WTC11 (cell line): ENCODE measurements at places on chromosomes 5 and 9.
A peak's percentile ranks its signal among the peaks of the same experiment; 100 is the strongest.

GRCh38 chr9:20642045-20642444 is 19.7 kb upstream of the MLLT3 start:
- DNase-seq, result no peak

DNA sequence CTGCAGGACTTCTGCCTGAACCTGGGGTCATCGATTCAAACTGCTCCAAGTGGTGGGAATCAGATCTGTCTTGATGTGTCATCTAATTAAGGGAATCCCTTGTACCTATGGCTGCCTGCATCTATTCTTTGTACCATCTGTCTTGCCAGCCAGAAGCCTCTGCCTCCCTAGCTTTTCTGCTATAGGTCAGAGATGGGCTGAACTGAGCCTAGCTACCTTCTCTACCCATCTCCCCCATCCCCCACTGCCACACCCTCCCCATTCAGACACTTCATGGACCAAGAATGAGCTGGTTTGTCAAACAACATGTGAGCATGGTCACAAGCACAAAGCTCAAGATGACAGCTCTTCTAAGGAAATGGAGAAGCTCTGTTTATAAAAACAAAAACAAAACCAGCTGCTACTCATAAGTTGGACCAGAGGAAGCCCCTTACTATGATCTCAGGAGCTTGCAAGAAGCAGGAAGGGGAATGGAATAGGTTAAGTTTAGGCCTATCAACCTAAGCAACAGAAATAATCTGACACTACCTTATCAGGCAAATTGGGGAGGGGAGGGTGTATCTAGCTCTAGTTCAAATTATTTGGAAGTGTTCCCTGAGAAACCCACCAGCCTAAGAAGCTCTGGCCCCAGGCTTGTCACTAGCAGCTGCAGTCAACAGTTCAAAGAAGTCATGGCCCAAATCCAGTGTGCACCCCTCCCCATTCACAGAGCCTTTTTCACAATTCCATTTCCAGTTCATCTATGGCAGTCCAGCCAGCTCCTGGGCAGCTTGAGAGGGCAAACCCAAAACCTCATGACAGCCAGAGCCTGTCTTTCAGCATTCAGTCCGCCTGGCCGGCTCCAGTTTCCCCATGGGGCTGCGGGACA is 29.9 kb downstream of the SKP1 start:
- DNase-seq, result no peak

DNA sequence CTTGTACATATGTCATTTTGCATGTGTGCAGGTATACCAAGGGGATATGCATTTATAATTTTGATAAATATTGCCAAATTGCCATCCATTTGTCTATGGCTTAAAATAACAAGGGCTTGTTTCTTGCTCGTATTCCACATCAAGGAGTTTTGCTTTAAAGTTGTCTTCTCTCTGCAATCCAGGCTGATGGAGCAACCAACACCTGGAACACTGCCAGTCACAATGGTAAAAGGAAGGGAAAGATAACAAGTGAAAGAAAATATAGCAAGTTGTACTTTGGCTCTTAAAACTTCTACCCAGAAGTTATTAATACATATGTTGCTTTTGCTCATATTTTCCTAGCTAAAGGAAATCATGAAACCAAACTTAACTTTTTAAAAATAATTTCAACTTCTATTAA is 156.9 kb downstream of the UNC13B start:
- no peak for DNase-seq

DNA sequence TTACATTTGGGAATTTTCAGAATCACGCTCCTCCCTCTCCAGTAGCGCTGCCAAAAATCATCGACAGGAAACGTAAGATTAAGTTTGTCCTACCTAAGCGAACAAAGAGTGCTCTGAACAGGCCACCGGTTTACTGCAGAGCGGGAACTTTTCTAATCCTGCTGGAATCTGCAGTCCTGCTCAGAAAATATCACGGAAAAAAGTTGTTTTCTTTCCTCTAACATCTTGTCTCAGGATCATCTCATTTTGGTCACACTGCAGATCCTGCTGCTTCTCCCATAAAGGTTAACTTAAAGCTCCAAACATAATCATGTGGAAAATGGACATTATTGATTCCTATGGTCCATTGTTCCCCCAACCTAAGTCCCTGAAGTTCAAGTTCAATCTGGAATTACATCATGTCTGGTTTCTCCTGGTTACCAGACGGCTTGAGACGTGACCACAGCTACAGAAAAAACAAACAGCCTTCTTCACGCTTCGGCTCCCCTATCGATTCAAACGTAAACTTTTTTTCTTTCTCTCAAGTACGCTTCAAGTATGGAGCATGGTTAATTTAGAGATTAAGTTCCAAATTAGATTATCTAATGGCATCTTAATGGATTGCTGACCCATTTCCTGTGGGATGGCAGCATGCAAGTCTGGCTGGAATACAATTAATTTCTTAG is 217.6 kb downstream of the NFIB start:
- no peak for DNase-seq

DNA sequence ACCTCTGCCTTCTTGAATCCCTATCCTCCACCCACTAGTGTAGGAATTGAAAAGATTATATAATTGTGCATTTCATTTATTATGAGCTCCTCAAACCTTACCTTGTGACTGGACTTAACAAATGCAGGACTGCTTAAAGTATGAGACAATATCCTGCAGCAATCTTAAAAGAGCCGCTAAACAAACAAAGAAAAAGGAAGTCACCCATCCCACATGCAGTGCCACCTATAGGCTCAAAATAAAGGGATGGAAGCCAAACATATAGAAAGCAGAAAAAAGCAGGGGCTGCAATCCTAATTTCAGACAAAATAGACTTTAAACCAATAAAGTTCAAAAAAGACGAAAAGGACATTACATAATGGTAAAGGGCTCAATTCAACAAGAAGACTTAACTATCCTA is 8.7 kb downstream of the PCAT7 start:
- no peak for DNase-seq

GRCh38 chr9:70111641-70112236 is 68.1 kb downstream of the MAMDC2 start:
- no peak for DNase-seq

DNA sequence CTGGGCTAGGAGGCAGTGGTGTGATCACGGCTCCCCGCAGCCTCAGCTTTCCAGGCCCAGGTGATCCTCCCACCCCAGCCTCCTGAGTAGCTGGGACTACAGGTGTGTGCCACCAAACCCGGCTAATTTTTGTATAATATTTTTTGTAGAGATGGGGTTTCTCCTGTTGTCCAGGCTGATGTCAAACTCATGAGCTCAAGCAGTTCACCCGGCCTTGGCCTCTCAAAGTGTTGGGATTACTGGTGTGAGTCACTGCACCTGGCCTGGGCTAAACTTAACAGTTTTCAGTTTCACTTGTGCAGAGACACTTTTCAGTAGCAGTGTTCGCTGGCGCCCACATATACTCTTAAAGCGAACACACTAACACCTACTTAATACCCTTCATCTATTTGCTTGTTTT is 205.6 kb upstream of the ZNF608 start:
- no peak for DNase-seq

DNA sequence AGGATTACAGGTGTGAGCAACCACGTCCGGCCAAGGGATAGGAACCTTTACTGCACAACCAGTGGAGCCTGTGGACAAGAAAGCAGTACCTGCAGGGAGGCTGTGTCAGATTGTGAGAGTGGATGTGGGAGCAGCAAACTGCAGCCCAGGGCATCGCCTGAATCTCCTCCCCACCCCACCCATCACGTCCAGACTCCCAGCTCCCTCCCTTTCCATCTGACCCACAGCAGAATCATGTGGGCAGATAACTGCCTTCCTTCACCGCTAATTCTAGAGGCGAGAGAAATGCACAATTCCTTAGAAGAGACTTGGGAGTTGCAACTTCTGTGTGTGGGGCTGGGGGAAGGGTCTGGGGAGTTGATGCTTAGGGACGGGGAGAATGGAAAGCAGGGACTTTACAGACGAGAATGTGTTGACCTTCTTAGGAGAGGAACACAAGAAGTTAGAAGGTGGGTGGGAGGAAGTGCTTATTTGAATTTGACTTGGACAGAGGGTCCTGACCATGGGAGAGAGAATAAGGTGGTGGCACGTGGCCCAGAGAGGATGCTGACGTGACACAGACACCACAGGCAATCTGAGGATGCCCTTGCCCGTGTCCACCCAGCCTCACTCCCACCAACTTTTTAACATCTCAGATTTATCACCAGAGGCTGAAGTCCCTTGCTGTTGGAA is 4.5 kb upstream of the LCP2 start:
- DNase-seq, result no peak

- DNase-seq, result peak; percentile 84
These were observed 62.8 kb downstream of the PFDN1 start for GRCh38 chr5:140239939-140240700.

DNA sequence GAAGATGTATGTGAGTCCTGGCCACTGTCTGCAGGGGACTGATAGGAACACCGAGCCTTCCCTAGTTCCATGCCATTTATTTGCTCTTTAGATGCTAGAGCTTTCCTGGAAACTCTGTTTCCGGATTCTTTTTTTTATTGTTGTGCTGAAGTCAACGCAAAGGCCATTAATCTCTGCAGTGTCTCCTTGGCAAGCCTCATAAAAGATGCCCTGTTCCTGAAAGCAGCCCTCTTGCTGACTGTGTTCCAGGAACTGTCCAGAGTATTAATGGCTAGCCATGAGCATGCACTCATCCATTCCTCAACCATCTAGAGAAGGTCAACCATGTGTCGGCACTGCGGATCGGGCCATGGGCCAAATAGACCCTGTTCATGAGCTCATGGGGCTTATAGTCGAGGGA is 42.9 kb upstream of the SMAD5 start:
- no peak for DNase-seq

- no peak for DNase-seq
These were observed 522.9 kb downstream of the RASEF start for GRCh38 chr9:82539856-82540579.

DNA sequence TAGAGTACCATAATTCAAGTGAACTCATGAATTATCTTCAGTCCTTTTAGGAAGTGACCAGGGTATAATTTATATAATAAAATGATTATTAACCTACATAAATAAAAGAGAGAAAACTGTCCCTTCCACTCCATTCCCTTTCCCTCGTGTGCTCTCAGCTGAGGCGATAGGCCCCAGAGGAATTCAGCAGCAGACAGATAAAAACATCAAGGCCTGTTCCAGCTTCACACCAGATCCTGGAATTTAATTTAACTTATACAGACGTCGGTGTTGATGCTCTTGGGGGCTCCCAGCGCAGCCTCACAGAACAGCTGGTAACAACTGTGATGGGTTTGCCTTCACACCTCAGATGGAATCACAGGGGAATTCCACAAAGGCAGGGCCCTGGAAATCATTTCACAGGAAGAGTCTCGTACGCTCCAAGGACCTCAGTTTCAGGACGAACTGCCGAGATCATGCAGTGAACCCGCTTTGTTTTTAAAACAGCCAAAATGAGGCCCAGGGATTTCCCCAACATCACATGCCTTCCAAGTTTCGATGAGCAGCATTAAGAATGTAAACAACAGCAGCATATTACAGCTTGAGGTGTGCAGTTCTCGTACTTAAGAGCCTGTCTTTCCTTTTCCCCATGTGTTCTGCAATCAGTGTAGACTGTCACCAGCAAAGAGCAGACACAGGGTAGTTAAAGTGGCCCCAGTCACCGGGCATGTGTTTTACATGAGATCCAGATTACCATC is 73.6 kb upstream of the ALDH1B1 start:
- no peak for DNase-seq

GRCh38 chr9:18060269-18060934 is 413.6 kb upstream of the ADAMTSL1 start:
- no peak for DNase-seq

DNA sequence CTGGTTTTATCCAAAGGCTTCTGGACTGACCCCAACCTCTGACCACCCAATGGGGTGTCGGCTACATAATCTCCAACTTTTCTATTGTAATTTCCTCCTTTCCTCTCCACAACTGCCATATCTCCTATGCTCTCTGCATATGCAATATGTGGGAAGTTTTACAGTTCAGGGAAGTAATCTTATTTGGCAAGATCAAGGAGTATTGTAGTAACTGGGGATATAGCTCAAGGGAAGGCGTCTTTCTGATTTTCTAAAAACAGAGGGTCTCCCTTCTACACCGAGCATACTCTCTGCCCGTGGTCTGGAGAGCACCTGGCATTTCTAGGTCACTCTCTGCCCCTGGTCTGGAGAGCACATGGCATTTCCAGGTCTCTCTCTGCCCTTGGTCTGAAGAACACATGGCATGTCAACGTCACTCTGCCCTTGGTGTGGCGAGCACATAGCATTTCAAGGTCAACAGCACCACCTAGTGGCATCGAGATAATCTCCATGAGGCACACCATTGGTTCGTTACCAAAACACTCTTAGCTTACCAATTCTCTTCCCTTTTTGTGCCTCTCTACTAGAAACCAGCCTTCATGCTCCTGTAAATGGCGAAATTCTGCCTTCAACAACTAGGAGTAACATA is 616.4 kb upstream of the NUDT12 start:
- DNase-seq, result peak; percentile 69

- no peak for DNase-seq
These were observed 20.2 kb upstream of the SPARC start for GRCh38 chr5:151706906-151707305.

- no peak for DNase-seq
These were observed 152.5 kb downstream of the APBA1 start for GRCh38 chr9:69519470-69520240.

DNA sequence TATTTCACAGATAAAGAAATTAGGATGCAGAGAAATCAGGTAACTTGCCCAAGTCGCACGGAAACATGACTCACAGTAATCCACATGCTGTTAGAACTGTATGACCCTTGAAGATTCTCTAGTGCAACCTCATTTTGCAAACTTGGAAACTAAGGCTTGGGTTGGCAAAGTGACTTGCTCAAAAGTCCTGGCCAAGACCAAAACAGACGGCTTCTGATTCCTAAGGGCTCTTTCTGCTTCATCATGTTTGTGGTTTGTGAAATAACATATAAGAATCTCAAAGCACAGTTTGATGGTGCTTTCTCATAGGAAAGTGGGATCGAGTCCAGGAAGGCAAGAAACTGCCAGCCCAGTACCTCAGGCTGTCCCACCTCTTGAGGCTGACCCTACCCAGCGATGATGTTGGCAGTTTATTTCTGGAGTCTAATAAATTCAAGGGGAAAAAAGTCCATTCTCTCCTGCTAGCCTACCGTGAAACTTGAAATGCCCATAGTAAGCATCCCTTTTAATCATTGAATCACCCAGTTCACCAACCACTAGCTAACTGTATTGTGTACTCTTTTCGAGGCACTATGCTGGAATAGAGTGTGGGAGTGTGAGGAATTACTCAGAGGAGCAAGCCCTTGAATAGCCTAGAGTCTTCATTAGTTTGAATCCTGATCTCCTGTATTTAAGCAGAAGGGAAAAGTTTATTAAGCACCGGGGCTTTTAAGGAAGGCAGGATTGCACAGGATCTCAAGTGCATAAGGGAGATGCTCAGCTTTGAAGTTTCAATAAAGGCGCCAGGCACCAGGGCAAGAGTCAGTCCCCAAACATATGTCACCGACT is 14.1 kb downstream of the CAPSL start:
- no peak for DNase-seq

- no peak for DNase-seq
These were observed 312.8 kb downstream of the NDUFS4 start for GRCh38 chr5:53873235-53873634.

GRCh38 chr9:16266648-16267276 is 603.7 kb downstream of the BNC2 start:
- peak; percentile 77 for DNase-seq
